Subcutaneous preadipocyte (primary cell): ENCODE measurements at places on chromosomes 6 and 20. TPM values are rescaled to one million over a fixed set of nuclear protein-coding genes. Genes with fewer than 3 reads are reported as not detected.

Gene SUMO4
- 1.8 and 2.7 TPM in 2 replicates for total RNA-seq

Gene IFNGR1
- total RNA-seq, result 33.2 and 52.9 TPM in 2 replicates

Gene BMP2
- 1.1 and 2.5 TPM in 2 replicates for total RNA-seq

Gene ECT2L
- total RNA-seq, result not detected in 2 replicates

Gene BMP7
- total RNA-seq, result not detected in 2 replicates

Gene PRDM13
- total RNA-seq, result not detected in 2 replicates

Gene ZNF512B
- total RNA-seq, result 8.1 and 8.8 TPM in 2 replicates

Gene SLC22A23
- 14.0 and 15.6 TPM in 2 replicates for total RNA-seq

Gene TCFL5
- 15.4 and 18.4 TPM in 2 replicates for total RNA-seq

Gene SLC2A10
- total RNA-seq, result 19.9 and 28.3 TPM in 2 replicates

Gene C6orf163
- 2.7 and 2.9 TPM in 2 replicates for total RNA-seq

Gene GINS1
- total RNA-seq, result 8.1 and 17.0 TPM in 2 replicates

Gene SIRPB2
- total RNA-seq, result not detected in 2 replicates

Gene SLA2
- not detected in 2 replicates for total RNA-seq

Gene BPI
- not detected in 2 replicates for total RNA-seq

Gene PRL
- not detected in 2 replicates for total RNA-seq

Gene VSX1
- total RNA-seq, result not detected in 2 replicates

Gene RIMS4
- not detected in 2 replicates for total RNA-seq

Gene FRMD1
- total RNA-seq, result not detected in 2 replicates

Gene EPPIN
- total RNA-seq, result not detected in 2 replicates

Gene RAB32
- total RNA-seq, result 69.4 and 82.1 TPM in 2 replicates

Gene ZNF318
- 7.7 and 9.8 TPM in 2 replicates for total RNA-seq

Gene IL20RA
- 0.20 and 0.37 TPM in 2 replicates for total RNA-seq

Gene GJA10
- not detected in 2 replicates for total RNA-seq

Gene KIAA1755
- 0.37 and 0.39 TPM in 2 replicates for total RNA-seq

Gene KCNB1
- total RNA-seq, result under 0.01 TPM in 1 of 2 replicates, not detected in the other

Gene CTAGE9
- not detected in 2 replicates for total RNA-seq

Gene CPXM1
- 2.2 and 2.3 TPM in 2 replicates for total RNA-seq

Gene MYB
- under 0.01 TPM in 2 replicates for total RNA-seq

Gene IFT52
- total RNA-seq, result 30.5 and 38.3 TPM in 2 replicates

Gene CNR1
- total RNA-seq, result under 0.01 and 0.37 TPM in 2 replicates

Gene GSTA1
- total RNA-seq, result not detected in 2 replicates

Gene TGIF2
- 4.4 and 5.5 TPM in 2 replicates for total RNA-seq

Gene MMP24OS
- 11.9 and 14.7 TPM in 2 replicates for total RNA-seq

Gene PKIB
- 0.37 and 0.39 TPM in 2 replicates for total RNA-seq
